ENCODE measurements at places on chromosomes 2 and 18.
A peak's percentile ranks its signal among the peaks of the same experiment; 100 is the strongest.

GRCh38 chr2:147567136-147567535 is 277.7 kb upstream of the ACVR2A start:
- DNase-seq = no peak

- DNase-seq = no peak
These were observed 25.5 kb upstream of the ST8SIA3 start for GRCh38 chr18:57326718-57327323.

DNA sequence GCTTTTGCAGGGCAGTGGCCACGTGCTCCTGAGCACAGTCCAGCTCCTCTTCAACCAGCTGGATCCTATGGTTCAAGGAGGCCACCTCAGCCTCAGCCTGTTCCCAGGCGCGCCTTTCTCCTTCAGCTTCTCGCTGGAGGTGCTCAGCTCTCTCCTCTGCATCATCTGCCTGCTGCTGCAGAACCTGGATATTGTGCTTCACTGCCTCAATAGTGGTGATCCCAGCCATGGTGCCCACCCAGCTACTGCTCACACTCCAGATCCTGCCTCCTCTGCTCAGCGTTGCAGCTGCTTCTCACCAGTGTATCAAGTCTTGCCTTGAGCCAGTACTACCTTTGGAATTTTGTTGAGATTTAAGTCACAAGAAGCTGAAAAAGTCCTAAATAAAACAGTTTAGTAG is 67.9 kb downstream of the ASXL2 start:
- no peak for DNase-seq

- DNase-seq = peak; percentile 55
These were observed 47.5 kb downstream of the ZNF638 start for GRCh38 chr2:71379086-71379485.

- no peak for DNase-seq
These were observed 243.6 kb downstream of the GPD2 start for GRCh38 chr2:156679820-156680219.

Measured in BJ (cell line).